Neural progenitor cell (in vitro differentiated cells): ENCODE measurements at places on chromosomes 6 and 20.

DNA sequence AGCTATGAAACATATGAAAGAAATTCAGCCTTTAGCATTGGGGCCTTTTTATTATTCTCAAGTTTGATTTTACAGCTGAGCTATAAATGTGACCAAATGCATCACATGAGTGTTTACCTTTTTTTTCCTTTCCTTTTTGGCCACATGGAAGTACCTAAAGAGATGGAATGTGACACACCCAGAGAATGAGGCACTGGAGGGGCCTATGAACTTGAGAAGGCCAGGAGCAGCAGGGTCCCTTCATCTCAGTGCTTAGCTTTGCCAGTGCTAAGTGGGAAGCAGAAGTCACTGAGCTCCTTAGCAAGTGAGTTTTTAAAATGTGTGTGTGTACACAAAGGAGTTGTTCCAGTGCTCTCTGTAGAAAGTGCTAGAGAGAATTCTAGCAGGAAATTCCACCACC, 44.7 kb downstream of the RREB1 start:
- H3K27ac ChIP-seq, result no peak overlapping the region
- H3K4me3 ChIP-seq, result no peak overlapping the region
- H3K36me3 ChIP-seq, result no peaks in the 10 kb centered on the region
- DNase-seq, result no peak
- H3K4me1 ChIP-seq, result peaks cover 40% of the 10 kb centered on the region

GRCh38 chr6:24908650-24909035, 27.1 kb downstream of the RIPOR2 start:
- peaks cover 35% of the 10 kb centered on the region for H3K4me1 ChIP-seq
- DNase-seq, result no peak
- H3K27me3 ChIP-seq, result peaks cover 49% of the 10 kb centered on the region
- no peak overlapping the region for H3K27ac ChIP-seq
- no peaks in the 10 kb centered on the region for H3K36me3 ChIP-seq

DNA sequence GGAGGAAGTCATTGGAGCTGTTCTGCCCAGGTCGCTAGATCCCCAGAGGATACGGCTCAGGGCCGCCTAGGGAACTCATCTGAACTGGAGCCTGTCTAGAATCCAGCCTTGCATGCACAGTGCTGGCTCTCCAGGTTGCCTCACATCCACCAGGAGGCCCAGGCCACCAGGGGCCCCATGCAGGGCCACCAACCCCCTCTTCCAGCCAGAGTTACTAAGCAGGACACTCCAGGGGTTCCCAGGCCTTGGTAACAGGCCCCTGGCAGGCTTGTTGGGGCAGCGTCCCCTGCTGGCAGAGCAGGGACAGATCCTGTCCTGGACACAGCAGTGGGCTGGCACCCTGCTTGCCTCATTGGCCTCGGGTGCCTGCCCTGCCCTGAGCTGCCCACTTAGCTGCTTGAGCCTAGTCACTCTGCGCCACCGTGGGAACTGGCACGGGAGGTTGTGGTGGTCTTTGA, 35.3 kb downstream of the EFCAB8 start:
- H3K4me3 ChIP-seq, result no peak overlapping the region
- no peaks in the 10 kb centered on the region for H3K36me3 ChIP-seq
- peak; percentile 75 for DNase-seq
- H3K27me3 ChIP-seq, result no peaks in the 10 kb centered on the region
- H3K4me1 ChIP-seq, result peaks cover 7% of the 10 kb centered on the region
- H3K27ac ChIP-seq, result no peak overlapping the region

GRCh38 chr6:52925042-52925441, 15.5 kb upstream of the GSTA3 start:
- H3K27me3 ChIP-seq, result no peaks in the 10 kb centered on the region
- H3K4me1 ChIP-seq, result peaks cover 26% of the 10 kb centered on the region
- H3K4me3 ChIP-seq, result no peak overlapping the region
- no peaks in the 10 kb centered on the region for H3K36me3 ChIP-seq

GRCh38 chr6:113381959-113382358, 475.2 kb upstream of the MARCKS start:
- DNase-seq, result no peak
- no peaks in the 10 kb centered on the region for H3K27me3 ChIP-seq
- no peak overlapping the region for H3K4me3 ChIP-seq
- no peaks in the 10 kb centered on the region for H3K4me1 ChIP-seq

DNA sequence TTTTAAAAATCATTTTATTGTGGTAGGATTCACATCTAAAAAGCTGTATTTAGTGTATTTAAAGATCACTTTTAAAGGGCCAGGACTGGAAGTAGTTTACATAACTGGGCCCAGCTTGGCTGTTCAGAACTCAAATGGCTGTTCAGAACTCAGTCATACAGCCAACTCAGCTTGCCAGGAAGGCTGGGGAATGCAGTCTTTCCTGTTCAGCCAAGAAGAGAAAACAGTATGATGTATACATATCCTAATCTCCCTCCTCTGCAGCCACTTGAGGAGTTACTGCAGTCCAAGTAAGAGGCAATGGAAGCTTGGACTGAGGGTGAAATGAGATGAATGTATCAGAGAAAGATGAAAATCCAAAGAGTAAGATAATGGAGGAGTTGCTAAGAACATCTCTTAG, 24.6 kb downstream of the DSTN start:
- DNase-seq, result no peak
- H3K27ac ChIP-seq, result no peak overlapping the region

DNA sequence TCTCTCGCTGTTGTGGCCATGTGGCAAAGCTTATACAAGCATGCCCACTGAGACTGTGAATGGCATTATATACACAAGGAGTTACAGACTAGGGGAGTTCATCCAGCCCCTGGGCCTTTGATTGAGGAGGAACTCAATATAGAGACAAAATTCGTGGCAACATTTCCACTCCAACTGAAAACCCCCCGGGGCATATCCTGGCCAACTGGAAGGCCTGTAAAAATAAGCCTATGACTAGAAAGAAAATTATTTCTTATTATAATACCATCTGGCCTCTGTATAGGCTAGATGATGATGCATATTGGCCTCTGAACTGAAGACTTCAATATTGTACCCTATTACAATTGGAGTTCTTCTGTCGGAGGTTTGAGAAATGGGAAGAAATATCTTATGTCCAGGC, 175.5 kb upstream of the GJE1 start:
- H3K4me1 ChIP-seq, result peaks cover 10% of the 10 kb centered on the region
- no peaks in the 10 kb centered on the region for H3K36me3 ChIP-seq
- no peak for DNase-seq
- H3K4me3 ChIP-seq, result no peak overlapping the region
- no peaks in the 10 kb centered on the region for H3K27me3 ChIP-seq

- H3K36me3 ChIP-seq, result no peaks in the 10 kb centered on the region
- H3K27ac ChIP-seq, result no peak overlapping the region
- no peaks in the 10 kb centered on the region for H3K4me1 ChIP-seq
- no peak overlapping the region for H3K4me3 ChIP-seq
- peaks cover 29% of the 10 kb centered on the region for H3K27me3 ChIP-seq
- DNase-seq, result no peak
Observed at GRCh38 chr6:73696966-73697655, 1.1 kb downstream of the CD109 start.
